ENCODE measurements at places on chromosomes 11 and 22. TPM values are rescaled to one million over a fixed set of nuclear protein-coding genes. Genes with fewer than 3 reads are reported as not detected.

Gene PSMA1
- total RNA-seq, result 202 TPM

GRCh38 chr11:68047437-68048290 lies 8.8 kb downstream of the TCIRG1 start:
- H3K4me1 ChIP-seq, result no peaks in the 10 kb centered on the region
- DNase-seq, result no peak
- H3K36me3 ChIP-seq, result no peaks in the 10 kb centered on the region
- H3K4me3 ChIP-seq, result no peak overlapping the region
- H3K27me3 ChIP-seq, result no peaks in the 10 kb centered on the region

GRCh38 chr11:13216711-13217075 lies 60.9 kb upstream of the BMAL1 start:
- H3K4me1 ChIP-seq, result no peaks in the 10 kb centered on the region
- H3K4me3 ChIP-seq, result no peak overlapping the region
- no peak overlapping the region for H3K27ac ChIP-seq
- no peaks in the 10 kb centered on the region for H3K36me3 ChIP-seq

Gene KCTD17
- total RNA-seq, result 2.6 TPM

DNA sequence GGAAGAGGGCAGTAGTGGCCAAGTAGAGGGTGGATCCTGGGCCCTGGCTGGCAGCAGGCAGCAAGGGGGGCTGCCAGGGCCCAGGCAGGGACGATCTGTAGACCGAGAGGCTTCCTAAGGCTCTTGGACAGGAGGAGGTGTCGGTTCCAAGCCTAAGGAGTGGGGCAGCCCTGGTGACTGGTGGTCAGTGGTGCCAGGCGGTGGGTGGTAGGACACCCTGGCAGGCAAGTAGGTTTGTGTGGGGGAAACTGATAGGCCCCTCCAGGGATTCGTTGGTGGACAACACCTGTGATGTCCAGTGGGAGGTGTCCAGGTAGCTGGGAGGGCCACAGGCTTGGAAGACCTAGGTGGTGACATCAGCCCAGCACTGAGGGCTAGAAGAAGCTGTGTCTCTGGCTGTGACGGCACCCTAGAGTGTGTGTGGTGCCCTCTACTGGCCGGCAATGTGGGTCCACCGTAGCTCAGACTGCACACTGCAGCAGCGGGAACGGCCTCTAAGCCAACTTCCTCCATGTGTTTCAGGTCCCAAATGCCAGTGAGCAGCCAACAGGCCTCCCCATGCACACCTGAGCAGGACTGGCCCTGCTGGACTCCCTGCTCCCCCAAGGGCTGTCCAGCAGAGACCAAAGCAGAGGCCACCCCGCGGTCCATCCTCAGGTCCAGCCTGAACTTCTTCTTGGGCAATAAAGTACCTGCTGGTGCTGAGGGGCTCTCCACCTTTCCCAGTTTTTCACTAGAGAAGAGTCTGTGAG lies 9.4 kb upstream of the SAMM50 start:
- no peaks in the 10 kb centered on the region for H3K4me1 ChIP-seq
- H3K27me3 ChIP-seq, result no peaks in the 10 kb centered on the region
- no peak overlapping the region for H3K4me3 ChIP-seq
- no peaks in the 10 kb centered on the region for H3K36me3 ChIP-seq
- DNase-seq, result peak; percentile 33

Data from gastrocnemius medialis (tissue), 4 donors.